NCI-H526 treated with DMSO at 0.1 percent for 48 hours (cell line): ENCODE measurements at places on chromosomes 1 and 21.

- DNase-seq, result no peak
These were observed 272.9 kb downstream of the RWDD3 start for GRCh38 chr1:95506736-95507414.

DNA sequence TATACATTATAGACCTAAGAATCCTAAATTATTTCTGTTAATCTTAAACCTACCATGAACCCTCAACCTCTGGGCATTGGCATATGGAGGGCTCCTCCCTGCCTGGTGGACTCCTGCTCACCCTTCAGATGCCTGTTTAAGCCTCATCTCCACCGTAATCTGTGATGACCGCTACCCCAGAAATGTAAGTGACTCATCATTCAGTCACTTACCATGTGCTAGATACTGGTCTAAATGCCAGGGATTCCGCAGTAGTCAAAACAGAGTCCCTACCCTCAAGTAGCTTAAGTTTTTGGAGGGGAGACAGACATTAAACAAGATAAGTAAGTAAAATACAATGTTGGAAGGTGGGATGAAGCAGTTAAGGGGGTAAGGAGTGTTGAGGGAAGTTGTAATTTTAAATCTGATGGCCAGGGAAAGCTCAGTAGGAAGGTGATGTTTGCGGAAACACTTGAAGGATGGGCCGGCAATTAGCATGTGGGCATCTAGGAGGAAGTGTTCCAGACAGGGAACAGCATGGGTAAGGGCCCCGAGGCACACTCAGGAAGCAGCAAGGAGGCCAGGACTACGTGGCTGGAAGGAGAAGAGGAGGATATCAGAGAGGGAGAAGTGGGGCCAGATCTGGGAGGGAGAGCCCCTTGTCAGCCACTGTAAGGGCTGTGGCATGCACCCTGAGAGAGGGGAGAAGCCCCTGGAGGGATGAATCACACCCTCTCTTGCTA lies 141.7 kb upstream of the HOOK1 start:
- no peak for DNase-seq

GRCh38 chr1:167554028-167554779 lies 642 bp upstream of the CREG1 start:
- DNase-seq, result no peak

DNA sequence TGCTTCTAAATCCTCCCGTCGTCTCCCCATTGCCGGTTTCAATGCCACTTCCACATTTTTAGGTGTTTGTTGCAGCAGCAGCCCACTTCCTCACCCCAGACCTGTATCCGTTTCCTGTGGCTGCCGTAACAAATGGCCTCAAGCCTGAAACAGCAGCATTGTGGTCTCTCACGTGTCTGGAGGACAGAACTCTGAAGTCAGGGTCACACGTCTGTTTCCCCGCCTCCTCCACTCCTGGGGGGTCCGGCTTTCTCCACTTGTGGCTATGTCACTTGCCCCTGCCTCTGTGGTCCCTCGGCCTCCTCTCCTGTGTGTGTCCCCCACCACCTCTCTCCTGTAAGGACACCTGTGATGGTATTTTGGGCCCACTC lies 21.8 kb downstream of the TRPM2 start:
- DNase-seq, result no peak

DNA sequence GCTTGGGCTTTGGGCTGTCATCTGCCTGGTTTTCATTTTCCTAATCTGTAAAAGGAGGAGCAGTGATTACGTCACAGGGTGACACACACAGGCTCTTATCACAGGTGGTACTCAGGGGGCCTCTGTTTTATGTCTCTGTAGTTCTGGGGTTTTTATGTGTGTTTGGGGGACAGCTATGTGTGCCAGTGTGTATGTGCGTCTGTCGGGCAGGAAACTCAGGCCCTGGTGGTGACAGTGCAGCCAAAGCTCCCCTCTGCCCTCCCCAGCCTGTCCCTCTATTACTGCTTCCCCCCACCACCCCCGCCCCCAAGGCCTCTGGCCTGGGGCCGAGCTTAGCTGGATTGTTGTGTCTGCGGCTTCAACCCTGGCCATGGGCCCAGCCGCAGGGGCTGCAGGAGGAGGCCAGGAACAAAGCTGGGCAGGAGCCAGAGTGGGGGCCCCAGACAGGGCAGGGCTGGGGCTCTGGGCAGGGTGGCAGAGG lies 13.3 kb downstream of the MFAP2 start:
- DNase-seq, result no peak

GRCh38 chr1:237043846-237044636 lies 2.1 kb downstream of the RYR2 start:
- DNase-seq, result no peak

- no peak for DNase-seq
These were observed 17.9 kb upstream of the CD101 start for GRCh38 chr1:116983678-116984077.

DNA sequence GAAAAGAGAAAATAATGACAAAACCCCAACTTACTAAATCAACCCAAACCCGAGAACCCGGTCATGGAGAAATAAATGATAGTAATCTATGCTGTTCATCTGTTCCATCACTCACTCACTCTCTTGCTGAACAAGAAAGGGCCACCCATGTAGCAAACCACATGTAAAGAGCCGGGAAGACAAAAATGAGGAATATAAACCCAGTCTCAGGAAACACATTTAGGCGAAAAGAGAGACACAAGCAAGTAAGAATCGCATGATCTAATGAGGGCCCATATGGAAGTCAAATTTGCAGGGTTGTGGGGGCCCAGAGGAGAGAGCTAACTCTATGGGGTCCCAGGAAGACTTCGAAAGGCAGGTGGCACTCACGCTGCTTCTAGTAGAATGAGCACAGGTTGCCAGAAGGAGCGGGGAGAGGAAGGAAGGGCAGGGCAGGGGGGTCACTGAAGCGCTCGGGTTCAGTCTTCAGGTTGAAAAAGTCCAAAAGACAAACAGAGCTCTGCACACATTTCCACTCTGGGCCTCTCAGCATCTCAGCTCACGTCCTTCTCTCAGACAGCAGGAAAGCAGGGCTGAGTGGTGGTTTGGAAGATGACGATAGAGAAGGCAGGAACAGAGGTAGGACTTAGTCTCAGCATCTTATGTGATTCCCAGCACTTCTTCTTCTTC lies 142.9 kb upstream of the KRTAP19-8 start:
- DNase-seq, result no peak

DNA sequence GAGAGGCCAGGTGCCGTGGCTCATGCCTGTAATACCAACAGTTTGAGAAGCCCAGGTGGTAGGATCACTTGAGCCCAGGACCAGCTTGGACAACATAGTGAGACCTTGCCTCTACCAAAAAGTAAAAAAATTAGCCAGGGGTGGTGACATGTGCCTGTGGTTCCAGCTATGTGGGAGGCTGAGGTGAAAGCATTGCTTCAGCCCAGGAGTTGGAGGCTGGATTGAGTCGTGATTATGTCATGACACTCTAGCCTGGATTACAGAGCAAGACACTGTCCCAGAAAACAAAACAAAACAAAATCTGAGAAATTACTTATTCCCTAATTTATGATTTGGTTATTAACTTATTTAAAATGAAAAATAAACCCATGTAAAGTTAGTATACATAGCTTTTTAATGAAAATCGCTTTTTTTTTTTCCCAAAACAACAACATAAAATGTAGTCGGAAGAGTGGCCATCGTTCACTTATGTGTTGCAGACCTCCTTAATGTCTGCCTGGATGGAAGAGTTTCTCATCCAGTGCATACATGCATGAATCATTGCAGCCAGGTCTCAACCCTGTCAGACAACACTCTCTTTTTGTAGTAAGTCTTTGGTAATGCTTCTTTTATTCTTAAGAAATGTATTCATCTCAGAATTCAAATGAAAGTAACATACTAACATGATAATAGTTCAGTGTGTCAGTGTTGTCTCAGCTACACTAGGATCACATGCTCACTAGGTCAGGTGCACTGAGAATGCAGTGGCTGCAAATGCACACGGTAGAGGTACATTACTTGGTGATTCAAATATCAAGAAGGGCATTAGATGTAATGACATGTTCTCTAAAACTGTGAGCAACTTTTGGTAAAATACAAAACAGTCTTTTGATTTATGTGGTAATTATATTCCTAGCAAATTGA lies 28.0 kb downstream of the ITSN1 start:
- no peak for DNase-seq

- no peak for DNase-seq
These were observed 8.2 kb downstream of the PAFAH2 start for GRCh38 chr1:25989440-25990234.

DNA sequence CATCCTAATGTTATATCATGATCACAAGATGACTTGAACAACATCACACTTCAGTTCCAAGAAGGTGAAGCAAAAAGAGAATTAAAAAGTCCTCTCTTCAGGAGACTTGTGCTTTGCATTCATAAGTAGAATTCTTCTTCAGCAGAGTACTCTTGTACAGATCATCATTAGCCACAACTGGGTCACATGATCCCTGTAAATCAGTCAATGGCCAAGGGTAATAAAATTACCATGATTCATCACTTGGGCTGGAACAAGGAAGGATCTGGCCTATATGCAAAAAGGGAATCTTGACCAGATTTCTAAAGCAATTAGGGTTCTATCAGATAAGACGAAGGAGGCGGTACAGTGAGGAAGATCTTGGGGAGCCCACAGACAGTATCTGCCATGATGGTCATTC lies 458.0 kb upstream of the DEPDC1 start:
- no peak for DNase-seq

GRCh38 chr1:188891958-188892357 lies 1585.7 kb downstream of the BRINP3 start:
- DNase-seq, result no peak
